ENCODE measurements at places on chromosomes 2 and 18.

DNA sequence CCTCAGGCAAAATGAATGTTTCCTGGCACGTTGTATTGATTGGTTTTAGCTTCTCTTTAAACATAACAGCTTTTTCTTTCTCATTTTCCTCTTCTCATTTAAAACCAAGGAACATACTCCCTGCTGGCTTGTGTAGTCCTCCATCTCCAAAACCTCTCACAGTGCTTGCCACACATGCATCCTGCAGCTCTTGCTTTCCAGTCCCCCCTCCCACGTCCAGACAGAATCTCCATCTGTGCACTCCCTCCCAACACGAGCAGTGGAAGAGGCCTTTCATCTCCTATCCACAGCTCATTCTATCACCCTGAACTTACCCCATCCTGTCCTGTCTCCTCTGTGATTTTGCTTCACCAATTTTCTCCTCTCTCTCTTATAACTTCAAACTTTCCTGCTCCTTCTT lies 99.6 kb upstream of the THSD7B start:
- no peak for DNase-seq

- no peak for DNase-seq
These were observed 1247.0 kb upstream of the GYPC start for GRCh38 chr2:125408874-125409538.

GRCh38 chr2:234241656-234242458 lies 191.4 kb downstream of the SPP2 start:
- DNase-seq, result peak; percentile 99

- no peak for DNase-seq
These were observed 94.8 kb upstream of the TPO start for GRCh38 chr2:1318366-1319009.

- no peak for DNase-seq
These were observed 4.6 kb downstream of the LAMA3 start for GRCh38 chr18:23693846-23694245.

GRCh38 chr2:37869771-37870170 lies 55.3 kb upstream of the RMDN2 start:
- DNase-seq, result peak; percentile 95

DNA sequence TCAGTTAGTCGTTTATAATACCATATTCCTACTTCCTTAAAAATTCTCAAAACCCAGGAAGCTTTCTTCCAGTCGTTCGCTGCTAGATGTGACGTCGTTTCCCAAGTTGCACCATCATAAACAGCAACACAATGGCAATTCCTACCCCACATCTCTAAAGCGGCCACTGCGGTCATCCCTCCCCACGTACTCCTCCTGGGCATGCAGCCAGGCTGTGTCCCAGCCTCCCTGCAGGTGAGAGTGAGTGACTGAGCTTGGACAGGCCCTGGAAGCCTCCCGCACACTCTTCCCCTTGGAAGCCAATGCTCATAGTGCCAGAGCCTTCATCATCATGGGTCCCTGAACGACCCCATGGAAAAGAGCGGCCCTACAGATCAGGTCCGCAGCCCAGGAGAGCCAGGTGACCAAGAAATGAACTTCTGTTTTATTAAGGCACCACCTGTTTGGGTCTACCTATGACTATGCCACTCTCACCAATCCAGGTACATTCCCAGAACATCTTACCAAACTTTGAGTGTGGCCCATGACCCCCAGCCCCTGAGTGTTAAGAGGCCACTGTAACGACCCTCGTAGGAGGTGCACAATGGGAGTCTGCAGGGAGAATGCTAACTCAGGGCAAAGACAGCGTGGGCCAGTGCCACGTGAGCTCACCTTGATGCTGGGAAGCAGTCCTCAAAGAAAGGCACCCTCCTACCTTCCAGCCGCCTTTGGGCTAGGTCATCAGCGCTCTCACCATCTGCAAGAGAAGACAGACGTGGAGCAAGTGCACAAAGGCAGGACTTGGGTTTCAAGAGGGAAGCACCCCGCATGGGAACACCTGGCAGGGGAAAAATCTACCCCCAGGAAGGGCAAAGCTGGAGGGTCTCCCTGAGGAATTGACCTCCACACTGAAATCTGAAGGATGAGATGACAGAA lies 74.7 kb upstream of the RAB6C start:
- DNase-seq, result no peak

GRCh38 chr2:231780123-231780908 lies 766 bp downstream of the PDE6D start:
- DNase-seq, result peak; percentile 38

- DNase-seq, result peak; percentile 69
These were observed 264.1 kb upstream of the THUMPD2 start for GRCh38 chr2:40043191-40043590.

DNA sequence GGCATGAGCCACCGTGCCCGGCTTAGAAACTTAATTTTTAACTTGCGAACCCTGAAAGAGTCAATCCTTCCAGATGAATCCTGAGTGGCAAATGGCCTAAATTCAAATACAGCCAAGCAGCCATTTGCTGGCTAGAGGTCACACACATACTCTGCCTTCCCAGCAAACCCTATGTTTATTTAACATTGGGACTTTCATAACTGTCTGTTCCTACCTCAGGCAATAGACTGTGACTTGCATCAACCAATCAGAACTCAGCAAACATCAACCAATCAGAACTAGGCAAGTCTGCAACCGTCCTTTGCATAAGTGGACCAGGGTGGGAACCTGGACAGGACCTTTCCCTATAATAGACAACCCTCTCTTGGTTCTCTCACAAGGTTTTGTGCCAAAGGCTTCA lies 127.5 kb downstream of the DTNB start:
- DNase-seq, result no peak

- no peak for DNase-seq
These were observed 108.7 kb downstream of the NCKAP5 start for GRCh38 chr2:133459590-133459989.

- DNase-seq, result no peak
These were observed 76.9 kb downstream of the NDUFA10 start for GRCh38 chr2:239948100-239948881.

- DNase-seq, result peak; percentile 19
These were observed 591.7 kb downstream of the BCL11A start for GRCh38 chr2:59961746-59962145.

DNA sequence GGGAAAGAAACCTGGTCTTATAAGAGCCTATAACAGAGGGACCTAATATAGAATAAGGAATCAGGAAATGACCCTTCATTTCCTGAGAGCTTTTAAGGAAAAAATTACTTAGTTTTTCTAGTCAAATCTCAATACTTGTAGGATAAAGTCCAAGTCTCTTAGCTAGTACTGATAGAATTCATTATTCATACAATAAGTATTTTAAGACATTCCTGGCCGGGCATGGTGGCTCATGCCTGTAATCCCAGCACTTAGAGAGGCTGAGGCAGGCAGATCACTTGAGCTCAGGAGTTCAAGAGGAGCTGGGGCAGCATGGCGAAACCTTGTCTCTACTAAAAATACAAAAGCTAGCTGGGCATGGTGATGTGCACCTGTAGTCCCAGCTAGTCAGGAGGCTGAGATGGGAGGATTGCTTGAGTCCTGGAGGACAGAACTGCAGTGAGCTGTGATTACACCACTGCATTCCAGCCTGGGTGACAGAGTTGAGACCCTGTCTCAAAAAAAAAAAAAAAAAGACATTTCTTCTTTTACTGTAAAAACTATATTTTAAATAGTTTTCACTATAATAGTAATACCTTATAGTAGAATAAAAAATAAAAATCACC lies 3.2 kb downstream of the RAB3GAP1 start:
- DNase-seq, result peak; percentile 71

DNA sequence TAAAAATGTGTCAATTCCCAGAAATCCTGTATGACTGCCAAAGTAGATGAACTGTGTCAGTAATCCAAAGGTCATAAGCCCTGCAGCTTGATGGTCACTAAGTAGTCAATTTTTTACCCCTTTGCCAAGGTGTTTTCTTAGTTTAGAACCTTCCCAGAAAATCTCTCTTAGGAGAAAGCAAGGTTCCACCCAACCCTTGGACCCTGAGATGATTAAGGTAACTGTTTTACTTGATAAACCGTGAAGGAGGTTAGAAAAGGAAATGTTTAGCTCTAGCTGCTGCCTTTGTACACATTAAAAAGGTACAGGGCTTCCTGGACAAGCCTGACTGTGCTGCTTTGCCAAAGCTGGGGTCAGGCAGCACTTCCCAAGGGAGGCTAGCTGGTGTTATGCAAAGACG lies 24.4 kb upstream of the LRP2 start:
- no peak for DNase-seq

- DNase-seq, result no peak
These were observed 210.4 kb upstream of the OSR1 start for GRCh38 chr2:19568809-19569208.

DNA sequence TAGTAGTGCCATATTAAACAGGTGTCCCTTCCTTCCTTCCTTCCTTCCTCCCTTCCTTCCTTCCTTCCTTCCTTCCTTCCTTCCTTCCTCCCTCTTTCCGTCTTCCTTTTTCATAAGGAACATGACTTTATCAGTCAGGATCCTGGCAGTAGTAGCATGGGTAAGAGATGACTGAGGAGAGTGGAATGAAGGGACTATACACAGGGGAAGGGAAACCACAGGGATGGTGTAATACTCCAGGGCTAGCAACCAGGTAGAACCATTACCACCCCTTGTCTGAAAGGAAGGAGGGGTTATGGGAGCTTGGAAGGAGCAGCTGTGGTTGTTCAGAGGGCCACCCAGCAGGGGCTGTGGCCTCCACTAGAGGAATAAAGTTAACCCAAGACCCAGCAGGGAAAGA lies 23.2 kb upstream of the KDM3A start:
- DNase-seq, result peak; percentile 85

DNA sequence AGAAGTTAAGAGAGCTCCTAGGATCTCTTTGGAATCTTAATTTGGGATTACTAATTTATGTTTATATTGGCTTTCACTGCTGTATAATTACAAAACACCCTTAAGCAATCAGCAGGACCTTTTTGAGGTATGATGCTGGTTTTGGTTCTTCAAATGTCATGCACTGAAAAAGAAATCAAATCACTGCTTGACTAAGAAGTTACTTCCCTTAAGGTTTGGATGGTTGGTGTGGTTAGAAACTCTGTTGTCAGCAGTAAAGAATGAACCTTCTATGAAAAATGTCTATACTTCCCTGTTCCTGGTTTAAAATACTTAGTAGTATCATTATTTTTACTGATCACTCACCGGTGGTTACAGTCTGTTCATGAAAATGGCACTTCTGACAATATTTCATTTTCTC lies 5.5 kb downstream of the COLEC12 start:
- DNase-seq, result peak; percentile 56

DNA sequence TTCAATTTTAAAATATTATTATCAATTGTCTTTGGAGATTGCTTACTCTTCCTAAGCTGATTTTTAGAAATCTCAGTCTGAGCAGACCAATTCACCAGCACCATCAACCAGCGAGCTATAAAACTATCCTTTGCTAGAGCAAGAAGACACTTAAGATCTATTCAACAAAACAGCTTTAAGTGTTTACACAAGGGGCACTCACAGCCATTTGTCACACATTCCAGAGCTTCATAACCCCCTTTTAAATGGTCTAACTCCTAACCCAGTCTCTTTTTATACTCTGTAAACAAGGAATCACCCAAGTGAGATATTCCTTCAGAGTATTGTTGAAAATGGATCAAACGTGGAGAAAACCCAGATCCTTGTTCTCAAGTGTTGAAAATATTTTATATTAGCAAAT lies 1294.1 kb upstream of the CHAC2 start:
- DNase-seq, result no peak

- no peak for DNase-seq
These were observed 5.5 kb upstream of the KIF1A start for GRCh38 chr2:240825476-240825875.

DNA sequence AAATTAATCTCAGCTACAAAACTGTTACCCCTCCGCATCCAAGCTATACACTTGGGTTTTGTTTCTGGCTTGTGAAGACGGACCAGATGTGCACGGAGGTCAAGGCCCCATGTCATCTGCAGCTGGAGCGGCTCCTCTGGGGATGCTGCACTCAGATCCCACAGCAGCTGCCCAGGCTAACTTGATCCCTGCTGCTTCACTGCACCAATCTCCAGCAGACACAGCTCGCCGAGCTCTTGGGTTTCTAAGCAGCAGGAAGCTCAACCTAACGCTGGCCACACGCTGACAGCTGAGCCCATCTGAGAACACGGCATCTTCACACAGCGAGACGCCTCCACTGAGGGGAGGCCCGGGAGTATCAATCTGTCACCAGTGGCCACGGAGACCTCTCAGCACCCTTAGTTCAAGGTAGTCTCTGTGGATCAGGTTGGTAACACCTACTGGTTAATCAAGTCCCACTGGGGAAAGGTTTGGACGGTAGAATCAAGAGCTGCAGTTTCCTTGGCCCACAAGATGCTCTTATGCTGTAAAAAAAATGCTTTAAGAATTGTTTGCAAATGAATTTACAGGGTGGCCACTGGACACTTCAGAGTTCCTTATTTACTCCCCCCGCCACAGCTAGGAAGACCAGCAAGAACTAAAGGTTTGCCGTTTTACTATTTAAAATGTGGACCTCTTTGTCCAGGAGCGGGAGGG lies 67.5 kb downstream of the EMILIN2 start:
- DNase-seq, result no peak

DNA sequence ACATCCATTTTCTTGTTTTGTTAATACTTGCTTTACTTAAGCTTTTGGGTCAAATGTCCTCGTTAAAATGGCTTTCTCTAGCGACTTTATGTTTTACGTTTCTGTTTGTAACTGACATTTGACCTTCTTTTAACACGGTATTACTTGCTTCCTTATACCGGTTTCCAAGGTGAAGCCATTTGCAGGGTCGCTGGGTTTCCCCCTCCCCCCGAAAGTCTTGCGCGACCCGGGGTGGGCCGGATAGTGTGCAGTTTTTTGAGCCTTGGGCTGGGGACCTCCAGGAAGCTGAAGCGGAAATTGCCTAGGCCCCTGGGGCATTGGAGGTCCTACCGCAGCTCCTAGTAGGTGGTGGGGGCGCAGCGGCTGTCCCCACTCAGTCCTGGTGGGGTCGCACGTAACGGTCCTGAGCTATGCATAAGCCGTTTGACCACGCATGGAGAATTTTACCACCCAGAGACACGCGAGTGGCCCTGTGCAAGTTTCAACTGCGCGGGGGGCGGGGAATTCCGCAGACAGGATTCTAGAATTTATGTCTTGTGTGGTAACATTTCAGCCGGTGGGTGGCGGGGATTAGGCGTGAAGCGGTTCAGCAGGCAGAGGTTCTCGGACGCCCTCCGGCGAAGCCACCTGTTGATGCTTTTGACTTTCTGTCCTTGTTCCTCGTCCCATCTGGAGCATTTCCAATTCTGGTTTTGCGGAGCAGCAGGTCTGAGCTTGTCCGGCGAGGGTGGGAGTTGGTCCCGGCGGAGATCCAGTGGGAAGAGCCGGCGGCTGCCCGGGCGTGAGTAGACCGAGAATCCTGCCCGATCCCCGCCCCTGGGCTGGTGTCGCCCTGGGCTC lies 2.4 kb downstream of the CFLAR start:
- peak; percentile 95 for DNase-seq

DNA sequence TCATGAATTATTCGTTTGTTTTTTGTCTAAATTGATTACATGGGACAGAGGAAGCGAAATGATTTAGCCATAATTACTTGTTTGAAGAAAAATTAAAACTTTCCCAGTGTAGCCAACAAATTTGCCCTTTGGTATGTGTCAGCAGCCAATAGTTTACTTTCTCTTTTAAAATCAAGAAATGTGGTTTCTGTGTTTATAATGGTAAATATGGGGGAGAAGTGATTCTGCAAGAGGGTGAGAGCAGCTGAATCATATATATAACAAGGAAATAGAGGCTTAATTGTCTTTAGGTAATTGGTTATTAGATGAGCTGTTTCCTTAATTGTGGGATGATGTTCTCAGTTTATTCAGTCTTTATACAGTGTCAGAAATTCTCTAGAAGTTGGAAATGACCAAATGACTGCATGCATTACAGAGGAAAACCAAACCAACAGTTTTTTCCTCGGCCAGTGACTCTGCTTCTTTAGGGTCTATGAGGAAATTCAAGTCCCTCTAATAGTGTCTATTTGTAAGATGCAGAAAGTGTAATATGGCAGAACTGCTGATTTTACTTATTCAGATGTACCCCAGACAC lies 132.9 kb downstream of the AGPS start:
- no peak for DNase-seq
